Gastroesophageal sphincter (tissue), 4 donors: ENCODE measurements at places on chromosomes 2 and 18. TPM values are rescaled to one million over a fixed set of nuclear protein-coding genes. Genes with fewer than 3 reads are reported as not detected.

The ADAM23 gene
- total RNA-seq: 3.6 TPM

The RNF103 gene
- total RNA-seq: 44.1 TPM

The FSHR gene
- not detected for total RNA-seq

The SATB2 gene
- total RNA-seq: 4.2 TPM

The CTLA4 gene
- not detected for total RNA-seq

The LINC00305 gene
- total RNA-seq: not detected

The VWC2L gene
- not detected for total RNA-seq

The DSG4 gene
- total RNA-seq: not detected

The SH2D6 gene
- not detected for total RNA-seq

The RRM2 gene
- 0.40 TPM for total RNA-seq

The RPRM gene
- total RNA-seq: 1.2 TPM

The VAMP8 gene
- total RNA-seq: 30.5 TPM

The PPP1R7 gene
- total RNA-seq: 74.3 TPM

The CCDC121 gene
- total RNA-seq: 14.0 TPM

The ASXL3 gene
- 1.3 TPM for total RNA-seq

The RFTN2 gene
- total RNA-seq: 4.2 TPM
